ENCODE measurements at places on chromosomes 2 and 18.

- DNase-seq: no peak
These were observed 65.7 kb downstream of the FMNL2 start for GRCh38 chr2:152400607-152401214.

DNA sequence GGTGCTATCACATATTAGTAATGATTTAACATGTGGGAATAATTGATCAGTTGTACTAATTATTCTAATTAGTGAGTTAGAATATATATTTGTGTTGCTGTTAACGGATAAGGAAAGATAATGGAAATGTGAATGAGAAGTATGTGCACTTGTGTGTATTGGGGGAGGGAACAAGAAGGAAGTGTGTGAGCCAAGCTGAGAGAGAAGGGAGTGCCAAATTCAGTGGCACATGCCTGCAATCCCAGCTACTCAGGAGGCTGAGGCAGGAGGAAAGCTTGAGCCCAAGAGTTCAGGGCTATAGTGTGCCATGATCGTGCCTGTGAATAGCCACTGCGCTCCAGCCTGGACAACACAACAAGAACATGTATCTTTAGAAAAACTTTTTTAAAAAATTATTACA is 9.3 kb downstream of the BARD1 start:
- no peak for DNase-seq

GRCh38 chr2:110854355-110855081 is 122.1 kb downstream of the ACOXL start:
- DNase-seq: no peak

DNA sequence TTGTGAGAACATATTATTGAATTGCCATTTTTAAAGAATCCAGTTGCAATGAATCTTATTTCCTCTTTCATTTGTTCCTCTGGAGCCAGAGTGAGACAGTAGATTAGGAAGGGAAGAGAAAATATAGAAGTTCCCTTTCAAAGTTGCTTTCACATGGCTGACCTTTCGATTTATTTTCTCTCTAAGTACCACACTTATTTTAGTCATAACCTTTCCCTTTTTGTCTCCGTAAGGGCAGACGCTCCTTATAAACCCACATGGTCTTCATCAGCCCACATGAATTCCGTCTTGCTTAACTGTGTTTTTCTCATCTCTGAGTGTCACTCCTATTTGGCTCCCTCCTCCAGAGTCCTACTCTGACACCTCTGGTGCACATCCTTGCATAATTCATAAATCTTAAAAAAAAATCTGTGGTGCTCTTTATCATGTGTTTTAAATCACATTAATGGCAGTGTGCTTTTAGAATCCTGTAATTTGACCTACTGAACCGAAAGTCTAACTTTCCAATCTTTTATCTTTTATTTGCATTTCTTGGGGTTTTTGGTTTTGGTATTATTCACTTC is 38.5 kb upstream of the ZNF396 start:
- DNase-seq: peak; percentile 47

GRCh38 chr2:197033222-197033621 is 106.7 kb upstream of the PGAP1 start:
- no peak for DNase-seq

- DNase-seq: peak; percentile 38
These were observed 18.2 kb upstream of the MBOAT2 start for GRCh38 chr2:9021563-9022211.

- no peak for DNase-seq
These were observed 35.7 kb upstream of the TAF4B start for GRCh38 chr18:26190506-26190905.

DNA sequence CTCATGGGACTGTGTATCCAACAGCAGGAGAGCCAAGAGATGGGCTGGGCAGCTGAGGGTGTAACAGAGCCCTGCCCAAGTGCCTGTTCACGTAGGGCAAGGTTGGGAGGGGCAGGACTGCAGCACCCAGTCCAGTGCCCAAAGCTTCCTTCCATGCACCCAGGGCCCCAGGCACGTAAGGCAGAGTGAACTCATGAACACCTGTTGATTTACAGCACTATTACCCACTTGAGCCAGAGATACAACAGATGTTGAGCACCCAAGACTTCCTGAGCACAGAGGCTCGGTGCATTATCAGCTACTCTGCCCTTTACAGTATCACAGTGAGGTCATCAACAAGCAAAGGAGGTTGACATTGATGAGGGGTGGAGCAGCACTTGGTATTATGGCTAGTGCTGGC is 50.2 kb upstream of the FHL2 start:
- no peak for DNase-seq

DNA sequence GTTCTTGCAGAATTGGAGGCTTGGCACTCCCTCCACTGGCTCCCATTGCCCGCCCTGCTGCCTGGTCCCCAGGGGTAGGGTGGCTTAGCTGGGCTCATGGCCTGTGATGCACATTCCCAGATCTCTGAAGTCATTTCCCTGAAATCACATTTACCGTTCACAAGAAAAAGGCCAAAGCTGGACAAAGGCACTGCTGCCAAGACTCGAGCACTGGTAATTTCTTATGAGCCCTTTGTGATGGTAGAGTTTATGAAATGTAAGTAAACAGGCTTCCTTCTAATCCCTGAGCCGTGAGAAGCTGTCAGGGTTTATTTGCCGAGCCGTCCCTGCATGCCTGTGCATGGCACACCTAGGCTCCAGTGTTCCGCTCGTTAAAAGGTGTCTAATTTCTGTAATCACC is 247.2 kb upstream of the EPAS1 start:
- no peak for DNase-seq

DNA sequence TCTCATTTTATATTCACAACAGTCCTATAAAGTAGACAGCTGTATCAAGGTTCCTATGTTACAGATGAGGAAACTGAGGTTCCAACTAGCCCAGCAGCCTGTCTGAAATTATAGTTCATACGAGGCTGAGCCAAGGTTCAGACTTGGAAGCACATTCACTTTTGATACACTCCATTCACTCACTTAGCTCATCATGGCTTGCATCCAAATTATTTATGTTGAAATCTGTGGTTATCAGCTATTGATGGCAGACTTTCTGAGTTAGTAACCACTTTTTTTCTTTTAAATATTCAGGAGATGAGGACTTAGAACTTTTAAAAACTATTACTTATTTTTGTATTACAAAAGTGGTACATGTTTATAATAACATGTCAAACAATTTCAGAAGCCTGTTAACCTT is 188.2 kb downstream of the MTX2 start:
- peak; percentile 49 for DNase-seq

DNA sequence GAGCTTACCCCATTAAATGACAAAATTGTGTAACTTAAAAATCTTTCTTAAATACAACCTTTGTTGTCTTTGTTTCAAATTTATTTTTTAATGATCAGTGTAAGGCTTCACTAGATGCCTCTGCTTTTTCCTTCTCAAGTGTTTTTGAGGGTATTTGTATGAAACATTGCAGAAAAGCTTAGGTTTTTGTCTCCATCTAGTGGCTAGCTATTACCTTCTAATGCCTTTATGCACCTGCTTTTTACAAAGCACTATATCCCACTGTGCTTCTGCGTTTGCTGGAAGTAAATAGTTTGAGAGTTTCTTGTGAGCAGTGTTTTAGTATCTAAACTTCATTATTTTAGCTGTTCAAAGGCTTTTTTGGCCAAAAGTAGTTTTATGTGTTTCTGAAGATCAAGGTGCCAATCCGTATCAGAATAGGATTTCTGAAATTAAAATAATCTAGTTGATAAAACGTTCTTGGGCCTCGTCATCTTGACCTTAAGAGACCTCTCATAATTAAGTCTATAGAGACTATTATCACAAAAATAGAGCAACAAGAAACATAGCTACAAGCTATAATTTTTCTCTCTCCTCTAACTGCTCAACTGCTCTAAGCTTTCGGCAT is 47.0 kb downstream of the IWS1 start:
- DNase-seq: peak; percentile 65

DNA sequence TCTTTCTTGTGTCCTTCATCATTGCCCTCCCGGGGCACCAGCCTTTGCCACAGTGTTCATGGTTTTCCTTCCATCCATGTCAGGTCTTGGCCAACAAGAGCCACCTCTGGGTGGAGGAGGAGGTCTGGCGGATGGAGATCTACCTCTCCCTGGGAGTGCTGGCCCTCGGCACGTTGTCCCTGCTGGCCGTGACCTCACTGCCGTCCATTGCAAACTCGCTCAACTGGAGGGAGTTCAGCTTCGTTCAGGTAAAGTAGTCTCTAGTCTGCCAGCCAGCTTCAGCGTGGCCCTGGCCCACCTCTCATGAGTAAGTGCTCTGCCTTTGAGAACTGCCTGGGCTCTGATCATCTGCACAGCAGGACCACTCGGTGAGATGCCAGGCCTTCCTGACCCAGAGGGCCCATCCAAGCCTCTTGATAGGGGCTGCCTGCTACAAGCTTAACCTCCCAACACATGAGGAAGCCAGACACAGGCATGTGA is 31.0 kb downstream of the STEAP3 start:
- no peak for DNase-seq

DNA sequence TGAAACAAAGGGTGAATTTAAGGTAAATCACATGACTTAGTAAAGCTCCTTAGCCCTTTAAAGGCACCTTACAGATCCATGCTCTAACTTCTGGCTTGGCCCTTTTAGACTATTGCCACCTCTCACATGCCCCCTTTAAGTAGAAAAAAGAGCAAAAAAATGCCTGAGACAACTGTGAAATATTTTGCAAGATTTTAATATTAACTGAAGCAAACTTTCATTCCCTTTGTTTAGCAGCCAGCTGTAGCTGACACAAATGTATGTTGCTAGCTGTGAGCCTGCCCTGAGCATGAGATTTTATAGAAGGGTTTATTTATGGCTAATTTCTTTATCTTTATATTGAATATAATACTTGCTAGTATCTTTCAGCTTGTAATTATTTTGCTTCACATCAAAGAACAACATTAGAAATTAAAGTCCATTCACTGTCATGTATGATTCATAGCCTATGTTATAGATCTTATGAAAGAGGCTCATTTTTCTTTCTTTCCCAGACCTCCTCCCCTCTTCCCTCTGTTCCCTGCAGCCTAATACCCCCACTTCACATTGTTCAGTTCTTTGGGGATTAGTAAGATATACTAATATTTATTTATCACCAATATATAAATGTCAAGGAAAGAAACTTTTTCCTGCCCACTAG is 637.2 kb upstream of the ZEB2 start:
- peak; percentile 6 for DNase-seq

- no peak for DNase-seq
These were observed 135.1 kb downstream of the SOCS6 start for GRCh38 chr18:70423988-70424387.

- no peak for DNase-seq
These were observed 187.7 kb upstream of the CXCR4 start for GRCh38 chr2:136305517-136306192.

- no peak for DNase-seq
These were observed 83.6 kb upstream of the ETAA1 start for GRCh38 chr2:67313536-67313935.

GRCh38 chr18:55314615-55315237 is 273.3 kb downstream of the TCF4 start:
- DNase-seq: no peak

- no peak for DNase-seq
These were observed 1.3 kb upstream of the MOCOS start for GRCh38 chr18:36185901-36186460.

- peak; percentile 18 for DNase-seq
These were observed 36.5 kb upstream of the HPCAL1 start for GRCh38 chr2:10266133-10266620.
